Esophagus squamous epithelium (tissue), 5 donors: ENCODE measurements at places on chromosomes 5 and 9.

- no peak for DNase-seq
Measured at GRCh38 chr9:87543251-87543650, 45.6 kb downstream of the DAPK1 start.

DNA sequence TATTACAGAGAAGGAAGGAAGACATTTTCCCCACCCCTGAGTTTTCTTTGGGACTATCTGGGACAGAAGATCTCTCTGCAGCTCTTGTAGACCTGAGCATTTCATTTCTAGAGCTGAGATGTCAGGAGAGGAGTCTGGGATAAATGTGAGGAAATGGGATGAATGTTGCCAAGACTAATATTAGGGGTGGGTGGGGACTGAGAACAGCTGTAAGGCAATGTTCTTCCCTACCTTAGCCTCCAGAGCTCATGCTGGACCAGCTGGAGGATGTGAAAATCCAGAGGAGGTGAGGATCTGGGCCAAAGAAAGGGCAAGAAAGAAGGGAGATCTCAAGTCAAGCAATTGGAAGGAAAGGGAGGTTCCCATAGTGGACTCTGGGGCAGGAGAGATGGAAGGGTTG, 23.1 kb upstream of the FOXD1 start:
- no peak for DNase-seq

DNA sequence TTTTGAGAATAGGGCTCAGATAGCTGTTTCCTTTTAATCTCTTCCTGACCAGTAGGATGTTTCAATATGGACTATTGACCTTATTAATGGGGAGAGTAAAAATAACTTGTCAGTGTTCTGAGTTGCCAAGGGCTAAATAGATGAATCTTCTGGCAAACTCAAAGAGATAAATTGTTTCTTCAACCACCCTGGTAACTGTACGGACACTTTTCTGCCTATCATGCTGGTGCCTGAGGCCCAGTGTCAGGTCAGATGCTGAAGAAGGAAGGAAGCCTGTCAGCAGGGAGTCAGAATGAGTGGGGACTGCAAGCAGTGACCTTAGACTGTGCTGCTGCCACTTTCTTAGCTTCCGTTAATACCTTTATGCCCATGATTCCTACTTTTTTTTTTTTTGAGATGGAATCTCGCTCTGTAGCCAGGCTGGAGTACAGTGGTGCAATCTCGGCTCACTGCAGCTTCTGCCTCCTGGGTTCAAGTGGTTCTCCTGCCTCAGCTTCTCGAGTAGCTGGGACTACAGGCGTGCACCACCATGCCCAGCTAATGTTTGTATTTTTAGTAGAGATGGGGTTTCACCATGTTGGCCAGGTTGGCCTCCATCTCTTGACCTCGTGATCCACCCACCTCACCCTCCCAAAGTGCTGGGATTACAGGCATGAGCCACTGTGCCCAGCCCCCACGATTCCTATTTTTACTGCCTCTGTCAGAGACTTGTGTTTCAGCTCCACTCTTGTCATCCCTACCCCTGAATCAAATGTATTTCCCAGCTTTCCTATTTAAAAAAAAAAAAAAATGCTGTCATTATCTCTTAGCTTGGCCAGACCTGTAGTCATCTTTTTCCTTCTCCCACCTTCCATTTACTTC, 33.7 kb downstream of the TGFBR1 start:
- DNase-seq = no peak

DNA sequence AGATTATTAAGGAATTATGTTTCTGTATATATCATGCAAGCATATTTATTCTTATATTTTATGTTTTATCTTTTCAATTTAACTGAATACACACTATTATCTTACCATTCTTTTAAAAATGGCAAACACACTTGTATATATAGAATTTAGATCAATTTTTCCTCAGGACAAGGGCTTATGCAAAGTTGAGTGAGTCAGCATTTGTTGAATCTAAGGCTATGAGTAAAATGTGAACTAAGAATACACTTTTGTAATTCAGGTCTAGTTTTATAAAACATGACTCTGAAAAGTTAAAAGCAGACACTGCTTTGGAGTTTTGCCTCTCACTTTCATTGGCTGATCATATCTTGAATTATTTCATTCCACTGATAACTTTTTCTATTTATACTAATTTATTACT, 127.8 kb downstream of the FOCAD start:
- DNase-seq = no peak

DNA sequence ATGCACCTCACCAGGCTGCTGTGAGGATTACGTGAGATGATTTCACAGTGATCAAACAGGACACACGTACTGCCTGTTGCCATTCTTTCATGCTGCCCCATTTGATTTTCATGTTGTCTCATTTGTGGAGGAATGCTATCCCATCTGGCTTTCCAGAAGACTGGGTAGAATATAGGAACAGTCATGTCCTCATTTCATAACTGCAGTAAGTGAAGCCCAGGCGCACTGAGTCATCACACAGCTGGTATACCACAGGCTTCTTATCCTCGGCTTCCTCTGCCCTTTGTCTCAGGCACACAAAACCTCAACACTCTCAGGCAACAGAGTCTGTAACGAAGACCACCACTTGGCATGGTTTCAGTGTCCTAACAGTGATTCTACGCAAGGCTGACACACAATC, 62.3 kb downstream of the LHFPL2 start:
- no peak for DNase-seq
